ENCODE measurements at places on chromosomes 2 and 18.

DNA sequence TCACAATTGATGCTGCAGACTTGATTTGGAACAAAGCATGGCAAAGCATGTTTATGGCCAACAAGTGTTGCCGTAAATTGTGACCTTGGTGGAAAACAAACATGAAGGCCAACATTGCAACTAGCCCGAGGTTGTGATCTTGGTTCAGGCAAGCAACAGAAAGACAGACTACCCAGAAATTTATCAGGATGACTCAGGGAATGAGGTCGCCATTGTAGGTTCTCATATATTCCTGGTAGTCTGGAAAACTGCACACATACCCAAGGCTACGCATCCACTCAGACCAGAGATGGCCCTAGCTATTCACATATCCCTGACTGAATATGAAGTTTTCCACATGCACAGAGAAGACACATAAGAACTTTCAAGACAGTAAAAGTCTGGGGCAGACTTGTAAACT is 30.1 kb downstream of the CYP1B1 start:
- no peak for DNase-seq

DNA sequence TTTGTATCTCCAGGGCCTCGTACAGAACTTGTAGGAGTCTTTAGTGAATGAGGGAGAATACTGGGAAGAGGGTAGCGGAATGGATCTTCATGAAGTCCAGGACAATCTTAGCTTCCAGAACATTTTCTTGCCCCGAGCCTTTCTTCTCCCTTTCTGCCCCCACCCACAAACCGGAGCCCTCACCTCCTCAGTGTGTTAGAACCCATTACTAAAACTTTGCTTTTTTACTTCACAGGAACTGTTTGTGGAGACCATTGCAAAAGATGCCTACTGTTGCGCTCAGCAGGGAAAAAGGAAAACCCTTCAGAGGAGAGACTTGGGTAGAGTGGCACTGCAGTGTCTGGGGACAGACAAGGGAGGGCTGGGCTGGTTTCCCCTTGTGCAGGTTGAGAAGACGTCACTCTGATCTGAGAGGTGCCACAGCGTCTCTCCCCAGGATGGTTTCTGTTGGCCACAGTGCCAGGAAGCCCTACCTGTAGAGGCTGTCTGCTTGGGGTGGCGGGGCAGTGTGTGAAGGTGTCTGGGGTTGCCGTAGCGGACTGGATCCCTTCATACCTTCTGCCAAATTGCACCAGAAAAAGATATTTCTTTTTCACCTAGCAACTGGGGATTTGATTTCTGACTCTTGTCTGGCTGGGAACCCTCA is 786 bp downstream of the POLE4 start:
- no peak for DNase-seq

DNA sequence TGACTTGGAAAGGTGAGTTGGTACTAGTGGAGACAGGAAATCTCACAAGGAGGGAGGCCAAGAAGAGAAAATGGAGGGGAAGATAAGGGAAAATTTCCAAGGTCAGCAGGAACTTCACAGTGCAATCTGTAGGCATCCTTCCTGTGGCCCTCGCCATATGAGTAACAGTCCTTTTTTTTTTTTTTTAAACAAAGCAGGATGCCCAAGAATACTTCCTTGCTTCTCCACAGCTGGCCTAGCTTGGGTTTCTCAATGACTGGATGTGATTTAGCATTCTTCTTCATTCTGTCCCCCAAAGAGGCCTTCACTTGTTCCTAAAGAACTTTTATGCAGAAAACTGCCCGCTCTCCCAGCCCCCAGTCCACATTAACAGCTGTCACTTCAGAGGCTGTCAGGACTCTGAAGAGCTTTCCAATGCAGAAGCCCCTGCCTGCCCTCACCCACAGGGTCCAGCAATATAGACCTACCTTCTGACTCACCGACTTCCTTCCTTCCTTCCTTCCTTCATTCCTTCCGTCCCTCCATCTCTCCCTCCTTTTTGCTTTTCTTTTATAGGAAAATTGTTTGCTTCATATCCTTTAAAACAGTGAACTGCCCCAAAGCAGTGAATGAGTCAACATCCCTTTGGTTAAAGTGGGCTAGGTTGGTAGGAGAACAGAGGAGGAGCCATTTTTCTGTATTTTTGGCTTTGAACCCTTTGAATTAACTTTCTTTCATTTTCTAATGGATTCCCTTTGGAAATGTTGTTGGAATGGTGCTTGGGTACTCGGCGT is 172.0 kb downstream of the MGAT5 start:
- DNase-seq = no peak

DNA sequence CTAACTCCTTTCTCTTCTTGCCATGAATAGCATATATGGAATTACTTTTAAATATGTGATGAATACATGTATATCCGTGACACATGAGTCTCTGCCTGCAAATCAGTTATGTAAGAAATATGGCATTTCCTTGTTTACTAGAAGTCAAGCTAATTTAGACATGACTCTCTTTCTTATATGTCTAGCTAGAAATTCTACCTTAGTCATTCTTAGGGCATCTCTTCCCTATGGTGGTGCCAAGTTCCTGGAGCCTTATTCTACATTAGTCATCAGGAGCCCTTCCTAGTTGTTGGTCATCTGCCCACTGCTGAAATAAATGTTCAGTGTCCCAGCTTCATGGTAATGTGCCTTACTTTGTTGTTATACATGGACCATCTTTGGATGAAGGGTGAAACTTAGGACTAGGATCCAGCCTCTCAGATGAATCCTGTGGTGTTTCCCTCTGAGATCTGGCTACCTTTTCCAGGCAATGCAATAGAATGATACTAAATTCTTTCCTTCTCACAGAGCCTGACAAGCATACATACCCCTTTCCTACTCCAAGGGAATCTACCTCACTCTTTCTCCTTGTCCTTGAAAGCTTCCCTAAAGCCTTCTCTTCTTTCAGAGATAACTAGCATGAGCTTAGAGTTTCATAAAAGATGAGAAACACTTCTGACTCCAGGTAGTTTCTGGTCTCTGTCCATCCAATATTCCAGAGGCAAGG is 415.3 kb upstream of the VWC2L start:
- peak; percentile 93 for DNase-seq

- DNase-seq = peak; percentile 47
Observed at GRCh38 chr2:226030788-226031646, 631.5 kb downstream of the NYAP2 start.

- DNase-seq = peak; percentile 78
Observed at GRCh38 chr2:225889452-225889851, 489.9 kb downstream of the NYAP2 start.

DNA sequence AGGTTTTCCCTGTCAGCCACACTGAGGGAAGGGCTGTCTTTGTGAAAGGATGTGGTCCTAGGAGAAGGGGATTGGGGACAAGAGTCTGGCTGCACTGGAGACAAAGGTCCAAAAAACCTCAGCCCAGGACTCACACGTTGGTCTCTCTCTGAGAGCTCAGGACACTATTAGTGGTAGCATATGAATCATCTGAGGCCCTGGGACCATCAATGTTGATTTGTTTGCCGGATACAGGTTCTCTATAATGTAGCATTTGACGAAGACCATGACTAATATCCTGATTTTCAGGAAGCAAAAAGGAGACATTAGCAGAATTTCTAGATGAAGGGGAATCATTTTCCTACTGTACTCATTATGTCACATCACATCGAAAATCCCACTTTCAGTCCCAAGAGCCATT is 22.2 kb upstream of the DNAH6 start:
- DNase-seq = peak; percentile 56

- peak; percentile 14 for DNase-seq
Observed at GRCh38 chr2:162732946-162733698, 105.4 kb downstream of the KCNH7 start.

- no peak for DNase-seq
Observed at GRCh38 chr18:22211657-22212056, 42.3 kb downstream of the GATA6 start.

- DNase-seq = no peak
Observed at GRCh38 chr2:203739351-203739750, 32.9 kb downstream of the CD28 start.

DNA sequence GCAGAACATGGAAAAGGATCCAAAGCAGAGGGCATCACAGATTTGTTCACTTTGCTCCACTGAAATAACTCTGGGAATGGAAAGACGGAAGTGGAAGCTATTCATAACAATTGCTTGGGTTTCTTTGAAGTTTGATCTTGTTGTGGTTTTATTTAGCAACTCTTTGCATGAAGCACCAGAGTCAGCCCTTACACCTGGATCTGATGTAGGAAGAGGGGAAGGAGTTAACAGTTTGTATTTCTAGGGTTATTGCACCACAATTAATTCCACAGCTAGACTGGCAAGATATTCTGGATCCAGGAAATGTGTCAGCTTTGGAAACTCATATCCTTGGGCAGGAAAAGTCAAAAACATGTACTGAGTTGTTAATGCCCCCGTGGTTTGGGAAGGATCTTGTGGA is 1143.4 kb downstream of the CNTNAP5 start:
- DNase-seq = no peak

DNA sequence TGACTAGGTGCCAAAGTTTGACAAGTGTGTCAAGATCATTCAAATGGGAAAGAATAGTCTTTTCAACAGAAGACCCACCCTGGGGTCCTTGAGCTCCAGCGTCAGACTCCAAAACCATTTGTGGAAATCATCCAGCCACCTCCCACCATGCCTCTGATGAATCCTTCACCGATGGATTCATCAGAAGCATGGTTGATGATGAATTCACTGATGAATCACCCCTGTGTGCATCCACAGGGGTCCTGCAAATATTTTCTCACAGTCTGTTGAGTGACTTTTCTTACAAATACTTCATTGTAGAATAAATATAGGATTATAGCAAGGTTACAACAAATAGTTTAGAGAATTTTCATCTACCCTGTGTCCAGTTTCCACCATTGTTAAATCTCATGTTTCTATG is 4.3 kb downstream of the UGT1A9 start:
- peak; percentile 51 for DNase-seq

- peak; percentile 9 for DNase-seq
Observed at GRCh38 chr2:199910338-199911051, 598 bp upstream of the C2orf69 start.

GRCh38 chr2:106996171-106996769 is 110.3 kb upstream of the ST6GAL2 start:
- no peak for DNase-seq

- DNase-seq = no peak
Observed at GRCh38 chr18:4433717-4434116, 21.4 kb downstream of the DLGAP1 start.

DNA sequence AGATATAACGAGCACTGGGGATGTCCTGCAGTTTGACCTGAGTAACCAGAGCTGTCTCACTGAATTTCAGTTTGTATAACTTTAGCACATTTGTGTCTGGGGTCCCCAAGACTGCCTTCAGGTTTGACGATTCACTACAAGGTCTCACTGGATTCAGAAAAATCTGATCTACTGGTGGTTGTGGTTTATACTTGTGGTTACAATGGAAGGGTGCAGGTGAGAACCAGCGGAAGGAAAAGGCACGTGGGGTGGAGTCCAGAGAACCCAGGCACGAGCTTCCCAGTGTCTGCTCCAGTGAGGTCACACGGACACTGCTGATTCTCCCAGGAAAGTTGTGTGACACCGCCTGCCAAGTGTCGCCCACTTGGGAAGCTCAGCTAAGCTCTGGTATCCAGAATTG is 126.0 kb downstream of the ZNF236 start:
- no peak for DNase-seq

GRCh38 chr18:60826346-60826745 is 453.8 kb upstream of the MC4R start:
- no peak for DNase-seq

DNA sequence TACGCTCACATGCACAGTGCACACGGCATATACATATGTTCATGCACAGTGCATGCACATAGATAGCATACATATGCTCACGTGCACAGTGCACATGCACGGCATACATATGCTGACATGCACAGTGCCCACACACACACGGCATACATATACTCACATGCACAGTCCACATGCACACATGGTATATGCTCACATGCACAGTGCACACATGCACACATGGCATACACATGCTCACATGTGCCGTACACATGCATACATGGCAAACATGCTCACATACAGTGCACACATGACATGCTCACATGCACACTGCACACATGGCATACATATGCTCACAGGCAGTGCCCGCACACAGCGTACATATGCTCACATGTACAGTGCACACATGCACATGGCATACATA is 97.7 kb upstream of the CTDP1 start:
- DNase-seq = no peak

DNA sequence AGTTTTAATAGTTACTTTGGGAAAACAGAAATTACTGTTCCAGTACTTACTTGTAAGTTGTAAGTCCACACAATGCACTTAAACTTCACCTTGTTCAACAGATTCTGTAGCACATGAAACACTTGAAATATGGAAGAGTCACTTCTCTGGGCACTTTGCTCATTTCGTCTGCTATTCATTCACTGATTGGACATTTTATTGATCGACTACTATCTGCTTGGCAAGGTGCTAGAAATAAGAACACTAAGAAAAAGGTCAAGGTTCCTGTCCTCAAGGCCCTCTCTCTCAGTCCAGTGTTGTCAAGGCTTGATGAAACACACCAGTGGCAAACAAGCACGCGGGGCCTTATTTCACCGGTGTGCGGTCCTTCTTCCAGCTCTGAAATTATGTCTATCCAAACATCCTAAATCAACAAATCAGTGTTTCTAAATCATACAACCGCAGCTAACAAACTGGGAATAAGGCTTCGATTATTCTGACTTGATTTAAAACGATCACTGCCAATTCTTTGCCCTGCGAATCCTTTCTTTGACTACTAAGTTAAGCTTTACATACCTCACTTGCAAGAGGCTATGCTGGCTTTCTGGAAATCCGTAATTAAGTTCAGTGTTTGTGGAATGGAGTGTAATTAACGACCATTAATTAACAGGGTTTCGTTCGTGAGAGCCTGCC is 780 bp upstream of the ITGAV start:
- peak; percentile 18 for DNase-seq

DNA sequence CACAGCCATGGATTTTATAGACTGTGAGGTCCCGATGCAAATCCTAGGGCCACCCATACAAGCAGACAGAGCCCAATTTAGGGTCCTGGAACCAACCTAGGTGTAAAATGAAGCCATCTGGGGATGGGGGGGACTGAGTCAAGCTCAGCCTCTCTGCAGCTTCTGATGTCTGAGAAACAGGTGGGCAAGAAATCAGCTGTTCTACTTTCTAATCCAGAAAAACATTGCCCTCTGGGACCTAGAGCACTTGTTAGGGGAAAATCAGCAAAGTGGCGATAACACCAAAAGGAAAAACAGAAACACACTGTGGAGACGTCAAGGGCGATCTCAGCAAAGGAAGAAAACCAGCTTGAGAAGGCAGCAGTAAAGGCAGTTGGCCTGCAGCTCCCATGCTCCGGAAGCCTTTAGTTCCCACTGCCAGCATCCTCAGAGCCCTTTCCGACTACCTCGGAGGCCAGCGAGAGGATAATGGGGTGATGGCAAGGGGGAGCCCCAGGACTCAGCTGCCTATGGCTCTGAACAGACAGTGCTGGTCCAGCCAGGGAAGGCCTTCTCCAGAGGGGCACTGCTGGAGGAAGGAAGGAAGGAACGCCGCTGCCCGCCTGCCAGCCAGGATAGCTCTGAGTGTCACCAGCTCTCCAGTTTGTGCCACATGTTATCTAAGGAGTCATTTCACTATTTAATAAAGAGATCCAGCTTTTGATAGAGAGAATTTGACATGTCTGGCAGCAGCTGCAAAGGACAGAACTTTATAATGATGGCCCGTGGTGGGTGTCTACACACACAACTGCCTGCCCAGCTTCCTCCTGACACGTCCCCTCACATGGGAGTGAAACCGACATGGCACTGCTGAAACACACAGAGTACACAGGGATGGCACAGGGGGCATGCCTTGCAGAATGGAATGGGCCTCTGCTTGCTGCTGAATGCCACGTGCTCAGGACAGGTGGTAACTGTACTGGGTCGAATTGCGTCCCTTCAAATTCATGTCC is 37.7 kb downstream of the HS1BP3 start:
- no peak for DNase-seq

GRCh38 chr2:68251855-68252399 is 405 bp downstream of the PPP3R1 start:
- no peak for DNase-seq

- DNase-seq = no peak
Observed at GRCh38 chr2:58730764-58731487, 489.8 kb upstream of the FANCL start.
